ENCODE measurements at places on chromosomes 12 and 14.

DNA sequence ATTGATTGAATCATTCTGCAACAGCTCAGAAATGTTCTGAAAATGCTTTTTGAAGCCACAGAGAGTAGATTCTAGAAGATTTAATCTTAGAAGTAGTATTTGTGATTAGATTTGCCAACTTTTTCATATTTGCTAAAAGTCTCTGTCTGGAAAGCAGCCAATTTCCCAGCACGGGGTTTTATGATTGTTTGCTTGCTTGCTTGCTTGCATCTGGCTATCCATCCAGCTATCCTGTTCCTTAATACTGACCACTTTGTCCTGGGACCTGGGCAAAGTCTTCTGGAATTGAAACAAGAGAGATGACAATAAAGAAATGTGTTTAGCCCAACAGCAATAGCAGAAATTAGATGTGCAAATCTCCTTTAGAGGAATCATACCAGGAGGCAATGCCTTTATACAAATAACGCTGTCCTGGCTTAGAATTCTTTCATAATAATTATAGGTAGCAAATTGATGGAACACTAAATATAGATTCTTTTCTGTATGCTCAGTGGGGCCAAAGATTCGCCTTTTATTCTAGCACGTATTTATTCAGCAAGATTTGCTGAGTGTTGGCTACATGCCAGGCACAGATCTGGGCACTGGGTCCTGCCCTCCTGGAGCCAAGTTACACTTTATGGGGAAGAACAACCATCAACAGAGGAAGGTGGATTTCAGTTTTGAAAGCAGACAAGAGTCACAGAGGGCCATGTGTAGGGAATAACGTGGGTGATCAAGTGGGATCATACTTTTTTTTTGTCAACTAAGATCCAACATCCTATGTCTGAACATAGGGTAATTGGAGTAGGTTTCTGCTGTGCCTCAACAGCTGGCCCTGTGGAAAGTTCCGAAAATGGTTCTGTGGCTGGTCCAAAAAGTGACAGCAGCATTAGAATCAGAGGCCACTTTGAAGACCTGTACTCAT is 25.3 kb downstream of the MYBPC1 start:
- peak; percentile 57 for DNase-seq

GRCh38 chr12:29350080-29350479 is 30.9 kb downstream of the ERGIC2 start:
- no peak for DNase-seq

DNA sequence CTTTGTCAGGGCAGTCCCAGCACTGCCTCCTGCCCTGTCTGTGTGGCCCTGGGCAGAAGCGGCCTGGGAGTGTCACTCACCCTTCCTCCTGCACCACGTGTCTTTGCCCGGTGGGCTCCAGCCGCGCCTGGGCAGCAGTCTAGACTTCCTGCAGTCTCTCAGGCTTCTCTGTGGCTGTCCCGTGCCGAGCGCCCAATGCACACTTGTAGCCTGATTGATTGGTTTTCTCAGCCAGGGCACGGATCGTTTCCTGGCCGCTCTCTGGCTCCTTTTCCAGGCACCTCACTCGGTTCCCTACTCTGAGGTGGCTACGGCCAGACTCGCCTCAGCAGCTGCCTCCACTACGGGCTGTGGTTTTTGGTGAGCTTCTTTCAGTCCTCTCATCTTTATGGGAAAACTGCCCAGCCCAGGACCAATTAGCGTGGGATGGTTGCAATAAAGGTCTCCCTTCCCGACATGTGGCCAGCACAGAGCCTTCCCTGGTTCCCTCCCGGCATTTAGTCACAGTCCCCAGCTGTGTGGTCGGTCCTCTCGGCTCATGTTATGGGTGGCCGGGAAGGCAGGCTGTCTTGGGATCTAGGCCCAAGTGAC is 133.1 kb downstream of the CACNA1C start:
- no peak for DNase-seq

DNA sequence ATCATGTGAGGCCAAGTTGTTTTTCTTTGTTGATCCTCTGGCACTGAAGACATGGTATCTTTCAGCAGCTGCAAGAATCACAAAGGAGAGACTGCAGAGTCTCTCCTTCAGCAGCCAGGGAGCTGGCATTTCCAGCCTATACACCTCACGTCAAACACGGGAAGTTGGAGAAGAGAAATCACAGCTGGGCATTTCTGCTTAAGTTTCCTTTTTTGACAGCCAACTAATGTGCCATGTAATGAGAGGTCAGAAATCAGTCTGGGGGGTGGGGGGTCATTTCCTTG is 28.3 kb downstream of the PHLDA1 start:
- DNase-seq = no peak

DNA sequence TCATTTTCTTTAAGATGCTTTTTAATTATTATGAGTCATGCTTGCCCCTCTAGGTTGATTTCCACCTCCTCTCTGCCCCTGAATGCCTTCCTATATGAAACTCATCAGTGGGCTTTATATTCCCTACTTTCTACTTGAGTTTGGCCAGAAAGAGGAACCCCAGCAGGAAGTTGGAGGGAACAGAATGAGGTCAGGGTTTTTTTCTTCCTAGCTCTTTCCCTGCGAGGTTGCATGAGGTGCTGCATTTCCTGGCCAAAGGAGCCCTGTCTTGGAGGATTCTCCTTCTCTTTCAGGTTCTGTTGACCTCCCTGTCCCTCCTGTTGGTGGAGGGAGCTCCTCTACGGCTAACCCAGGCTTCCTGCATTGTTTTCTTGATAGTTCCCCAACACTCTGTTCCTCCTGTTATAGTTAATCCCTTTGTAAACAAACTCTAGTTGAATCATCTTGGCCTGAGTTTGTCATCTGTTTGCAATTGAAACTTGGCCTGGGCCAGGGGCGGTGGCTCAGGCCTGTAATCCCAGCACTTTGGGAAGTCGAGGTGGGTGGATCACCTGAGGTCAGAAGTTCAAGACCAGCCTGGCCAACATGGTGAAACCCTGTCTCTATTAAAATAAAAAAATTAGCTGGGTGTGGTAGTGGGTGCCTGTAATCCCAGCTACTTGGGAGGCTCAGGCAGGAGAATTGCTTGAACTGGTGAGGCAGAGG is 15.3 kb upstream of the SPIC start:
- peak; percentile 14 for DNase-seq

DNA sequence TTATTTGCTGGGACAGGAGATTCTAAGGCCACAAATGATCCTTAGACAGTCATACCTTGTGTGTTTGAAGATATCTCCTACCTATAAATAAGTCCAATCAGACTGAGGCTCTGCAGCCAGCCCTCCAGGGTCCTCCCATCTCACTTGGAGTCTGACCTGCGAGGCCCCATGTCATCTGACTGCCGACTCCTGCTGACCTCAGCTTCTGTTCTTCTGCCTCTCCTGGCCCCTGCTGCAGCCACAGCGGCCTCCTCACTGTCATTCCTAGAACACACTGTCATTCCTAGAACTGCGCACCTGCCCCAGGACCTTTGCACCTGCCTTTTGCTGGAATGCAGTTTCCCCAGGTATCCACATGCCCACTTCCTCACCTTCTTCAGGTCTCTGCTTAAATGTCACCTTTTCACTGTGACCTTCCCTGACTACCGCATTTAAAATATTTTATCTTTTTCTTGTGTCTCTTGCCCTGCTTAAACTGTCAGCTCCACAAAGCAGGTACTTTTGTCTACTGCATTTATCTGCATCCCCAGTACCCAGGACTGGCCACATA is 56.5 kb upstream of the RIN3 start:
- DNase-seq = no peak

DNA sequence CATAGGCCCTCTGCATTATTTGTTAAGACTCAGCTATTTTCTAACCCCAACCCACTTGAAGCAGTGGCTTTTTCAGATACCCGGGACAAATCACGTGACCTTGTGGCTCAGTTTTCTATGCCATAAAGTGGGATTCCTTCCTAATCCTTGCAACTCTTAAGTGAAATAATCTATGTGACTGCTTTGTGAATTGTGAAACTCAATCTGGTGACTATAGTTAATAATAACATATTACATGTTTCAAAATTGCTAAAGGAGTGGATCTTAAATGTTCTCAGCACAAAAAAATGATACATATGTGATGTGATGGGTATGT is 17.3 kb downstream of the EML1 start:
- no peak for DNase-seq

DNA sequence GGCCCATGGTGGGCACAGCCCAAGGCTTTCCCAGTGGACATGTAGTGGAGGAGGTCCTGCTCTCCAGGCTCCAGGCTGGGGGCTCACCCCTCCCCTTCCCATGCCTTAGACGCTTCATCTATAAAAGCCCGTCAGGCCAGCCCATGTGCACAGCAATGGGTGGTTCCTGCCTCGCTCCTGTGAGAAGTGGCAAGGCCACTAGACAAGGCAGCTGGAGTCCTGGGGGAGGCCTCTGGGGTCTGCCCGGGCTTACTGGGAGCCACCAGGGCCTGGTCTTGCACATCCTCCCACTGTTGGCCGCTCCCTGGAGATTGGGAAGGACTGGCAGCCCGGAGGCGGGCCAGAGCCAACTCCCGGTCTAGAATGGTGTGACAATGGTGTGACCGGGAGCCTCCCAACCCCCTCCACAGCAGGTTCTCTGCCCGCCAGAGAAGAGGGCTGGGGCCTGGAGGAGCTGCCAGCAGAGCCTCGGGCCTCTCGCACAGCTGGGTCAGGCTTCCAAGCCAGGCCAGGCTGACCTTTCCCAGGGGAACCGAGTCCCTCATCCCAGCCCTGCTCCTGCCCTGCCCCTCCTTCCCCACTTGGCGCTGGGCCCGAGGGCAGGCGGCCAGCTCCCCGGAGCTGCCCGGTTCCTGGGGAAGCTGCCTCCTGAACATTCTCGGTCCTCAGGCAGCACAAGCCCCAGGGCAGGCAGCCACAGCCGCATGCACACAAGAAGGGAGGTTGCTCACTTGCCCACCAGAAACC is 97.9 kb downstream of the RFLNA start:
- DNase-seq = peak; percentile 96

DNA sequence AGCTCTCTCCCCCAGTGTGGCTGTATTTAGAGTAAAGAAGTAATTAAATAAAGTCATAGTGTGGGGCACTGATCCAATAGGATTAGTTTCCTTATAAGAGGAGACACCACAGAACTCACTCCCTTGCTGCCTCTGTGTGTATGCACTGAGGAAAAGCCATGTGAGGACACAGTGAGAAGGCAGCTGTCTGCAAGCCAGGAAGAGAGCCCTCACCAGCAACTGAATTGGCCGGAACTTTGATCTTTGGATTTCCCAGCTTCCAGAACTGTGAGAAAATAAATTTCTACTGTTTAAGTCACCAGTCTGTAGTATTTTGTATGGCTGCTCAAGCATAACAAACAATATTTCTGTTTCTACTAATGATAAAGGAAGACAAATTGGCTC is 368.7 kb upstream of the PRICKLE1 start:
- no peak for DNase-seq

- no peak for DNase-seq
These were observed 142.0 kb upstream of the FSCB start for GRCh38 chr14:44649061-44649460.

GRCh38 chr14:101072531-101072930 is 169.0 kb upstream of the RTL1 start:
- DNase-seq = no peak

DNA sequence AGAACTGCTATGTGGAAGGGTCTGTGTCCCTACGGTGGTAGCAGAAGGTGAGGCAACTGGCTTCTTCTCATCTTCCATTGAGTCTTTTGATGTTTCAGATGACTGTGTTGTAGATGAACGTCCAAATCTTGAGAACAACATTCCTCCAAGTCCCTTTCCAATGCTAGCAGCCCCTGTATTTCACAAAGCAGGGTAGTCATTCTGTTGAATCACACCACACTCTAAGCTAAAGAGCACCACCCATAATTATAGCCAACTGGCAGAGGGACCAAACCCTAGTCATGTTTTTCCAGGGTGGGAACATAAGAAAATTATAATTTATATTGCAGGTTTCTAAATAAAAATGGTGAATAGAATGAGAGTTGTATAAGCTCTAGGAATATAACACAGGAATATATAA is 98.7 kb downstream of the DDHD1 start:
- DNase-seq = no peak

- no peak for DNase-seq
These were observed 2.7 kb upstream of the FAM222A start for GRCh38 chr12:109710747-109711595.

- no peak for DNase-seq
These were observed 41.7 kb downstream of the BICD1 start for GRCh38 chr12:32148372-32148771.
